ENCODE measurements at places on chromosomes 13 and 19. TPM values are rescaled to one million over a fixed set of nuclear protein-coding genes. Genes with fewer than 3 reads are reported as not detected.

- H3K36me3 ChIP-seq, result no peaks in the 10 kb centered on the region
- peak; percentile 87 for DNase-seq
- peak within 1 kb of the TSS; percentile 69 for H3K4me3 ChIP-seq
- H3K4me1 ChIP-seq, result no peaks in the 10 kb centered on the region
- peak within 1 kb of the TSS; percentile 64 for H3K27ac ChIP-seq
- H3K27me3 ChIP-seq, result peaks cover 21% of the 10 kb centered on the region
Measured at GRCh38 chr13:36131222-36131930, at the start of gene DCLK1. Gene DCLK1, minus strand, starts transcription at chr13:36131382.

GRCh38 chr13:85503797-85504196 is 295.4 kb downstream of the SLITRK6 start:
- peaks cover under 1% of the 10 kb centered on the region for H3K4me1 ChIP-seq
- no peak overlapping the region for H3K27ac ChIP-seq
- no peaks in the 10 kb centered on the region for H3K27me3 ChIP-seq
- H3K4me3 ChIP-seq, result no peak overlapping the region

SLC25A41 gene
- total RNA-seq, result 4.9 TPM

HOMER3 gene
- total RNA-seq, result 33.9 TPM

DNA sequence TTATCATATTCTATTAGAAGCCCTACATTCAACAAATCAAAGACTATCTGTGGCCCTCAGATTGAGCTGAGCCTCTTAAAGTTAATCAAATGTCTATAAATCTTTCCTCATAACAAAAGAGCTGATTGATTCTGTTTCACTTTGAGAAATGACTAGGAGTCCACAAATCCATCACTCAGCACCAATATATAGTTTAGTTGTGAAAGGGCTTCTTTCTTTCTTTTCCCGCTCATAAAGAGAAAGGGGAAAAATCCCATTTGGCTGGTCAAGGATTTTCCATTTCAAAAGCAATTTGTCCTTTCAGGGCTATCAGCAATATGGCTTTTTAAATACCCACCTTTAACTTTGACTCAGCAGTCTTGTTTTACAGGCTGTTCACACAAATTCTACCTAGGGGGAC is 408.5 kb upstream of the PCDH20 start:
- H3K4me1 ChIP-seq, result no peaks in the 10 kb centered on the region
- H3K27ac ChIP-seq, result no peak overlapping the region
- H3K4me3 ChIP-seq, result no peak overlapping the region
- no peaks in the 10 kb centered on the region for H3K27me3 ChIP-seq

DNA sequence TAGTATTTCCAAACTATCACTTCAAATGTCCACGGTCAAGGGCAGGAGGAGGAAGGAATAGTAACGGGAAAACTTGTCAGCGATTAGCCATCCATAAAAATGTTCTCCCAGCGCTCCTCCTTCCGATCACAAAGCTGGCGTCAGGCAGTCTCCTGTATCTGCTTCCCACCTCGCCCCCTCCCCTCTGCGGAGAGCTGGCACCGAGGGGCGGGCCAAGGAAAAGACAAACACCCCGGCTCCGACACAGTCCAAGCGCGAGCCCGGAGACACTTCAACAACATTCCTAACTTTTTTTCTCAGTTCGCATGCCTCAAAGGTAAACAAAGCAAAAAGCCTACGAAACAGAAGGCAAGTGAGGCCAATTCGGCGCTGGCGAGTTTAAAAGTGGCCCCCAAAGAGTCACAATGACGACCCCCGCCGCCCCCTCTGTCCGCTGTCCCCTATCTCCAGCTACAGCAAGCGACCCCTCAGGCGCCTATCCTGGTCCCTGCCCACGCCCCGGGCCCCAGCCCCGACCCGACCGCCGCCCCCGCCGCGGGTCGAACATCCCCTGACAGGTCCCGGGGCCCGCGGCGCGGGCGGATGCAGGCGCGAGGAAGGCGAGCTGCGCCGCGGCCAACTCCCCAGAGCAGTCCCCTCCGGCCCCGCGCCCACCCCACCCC is 736 bp downstream of the SMAD9 start:
- H3K27ac ChIP-seq, result peak overlapping the region; percentile 88
- H3K4me1 ChIP-seq, result peaks cover 16% of the 10 kb centered on the region
- no peaks in the 10 kb centered on the region for H3K27me3 ChIP-seq
- peak overlapping the region; percentile 82 for H3K4me3 ChIP-seq

IL12RB1 gene
- total RNA-seq, result not detected

GRCh38 chr13:72677431-72677830 is 50.0 kb downstream of the MZT1 start:
- H3K4me3 ChIP-seq, result no peak overlapping the region
- no peak for DNase-seq
- no peaks in the 10 kb centered on the region for H3K36me3 ChIP-seq
- H3K27me3 ChIP-seq, result no peaks in the 10 kb centered on the region
- no peak overlapping the region for H3K27ac ChIP-seq
- H3K4me1 ChIP-seq, result no peaks in the 10 kb centered on the region

DNA sequence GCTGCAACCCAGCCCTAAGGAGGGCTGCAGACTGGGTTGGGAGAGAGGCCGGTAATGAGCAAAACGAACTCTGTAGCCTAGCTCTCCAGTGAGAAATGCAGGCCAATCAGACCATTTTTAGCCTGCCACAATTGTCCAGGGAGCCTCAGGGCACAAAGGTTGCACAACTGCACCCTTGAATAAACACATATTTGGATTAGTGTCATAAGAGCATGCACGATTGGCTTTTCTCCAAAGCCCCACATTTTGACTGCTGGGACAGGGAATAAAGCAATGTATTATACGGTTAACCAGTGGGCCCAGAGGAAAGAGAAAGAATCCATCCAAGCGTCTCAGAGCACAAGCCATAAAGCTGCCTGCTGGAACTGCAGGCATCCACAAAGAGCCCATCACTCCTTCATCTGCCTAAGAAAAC is 729.4 kb upstream of the SGCG start:
- no peaks in the 10 kb centered on the region for H3K27me3 ChIP-seq
- DNase-seq, result no peak
- no peak overlapping the region for H3K27ac ChIP-seq
- no peaks in the 10 kb centered on the region for H3K4me1 ChIP-seq

DNA sequence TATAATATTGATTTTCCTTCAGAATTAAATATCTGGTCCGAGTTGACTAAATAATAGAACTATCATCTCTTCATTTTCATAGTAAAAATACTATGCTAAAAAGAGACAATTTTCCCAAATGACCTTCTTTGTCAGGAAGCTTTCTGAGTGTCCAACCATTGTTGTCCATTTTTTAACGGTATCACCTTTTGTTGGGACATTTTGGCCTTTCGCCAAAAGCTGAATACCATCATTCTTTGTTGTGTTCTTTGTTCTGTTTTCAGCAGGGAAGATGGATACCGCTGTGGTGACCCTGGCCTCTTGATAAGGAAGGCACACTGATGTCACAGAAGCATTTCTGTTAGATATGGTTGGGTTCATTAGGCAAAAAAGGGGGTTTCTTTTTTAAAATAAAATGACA is 654.4 kb upstream of the GPC6 start:
- H3K36me3 ChIP-seq, result no peaks in the 10 kb centered on the region
- no peaks in the 10 kb centered on the region for H3K27me3 ChIP-seq
- no peak overlapping the region for H3K4me3 ChIP-seq
- H3K27ac ChIP-seq, result no peak overlapping the region
- no peak for DNase-seq

DNA sequence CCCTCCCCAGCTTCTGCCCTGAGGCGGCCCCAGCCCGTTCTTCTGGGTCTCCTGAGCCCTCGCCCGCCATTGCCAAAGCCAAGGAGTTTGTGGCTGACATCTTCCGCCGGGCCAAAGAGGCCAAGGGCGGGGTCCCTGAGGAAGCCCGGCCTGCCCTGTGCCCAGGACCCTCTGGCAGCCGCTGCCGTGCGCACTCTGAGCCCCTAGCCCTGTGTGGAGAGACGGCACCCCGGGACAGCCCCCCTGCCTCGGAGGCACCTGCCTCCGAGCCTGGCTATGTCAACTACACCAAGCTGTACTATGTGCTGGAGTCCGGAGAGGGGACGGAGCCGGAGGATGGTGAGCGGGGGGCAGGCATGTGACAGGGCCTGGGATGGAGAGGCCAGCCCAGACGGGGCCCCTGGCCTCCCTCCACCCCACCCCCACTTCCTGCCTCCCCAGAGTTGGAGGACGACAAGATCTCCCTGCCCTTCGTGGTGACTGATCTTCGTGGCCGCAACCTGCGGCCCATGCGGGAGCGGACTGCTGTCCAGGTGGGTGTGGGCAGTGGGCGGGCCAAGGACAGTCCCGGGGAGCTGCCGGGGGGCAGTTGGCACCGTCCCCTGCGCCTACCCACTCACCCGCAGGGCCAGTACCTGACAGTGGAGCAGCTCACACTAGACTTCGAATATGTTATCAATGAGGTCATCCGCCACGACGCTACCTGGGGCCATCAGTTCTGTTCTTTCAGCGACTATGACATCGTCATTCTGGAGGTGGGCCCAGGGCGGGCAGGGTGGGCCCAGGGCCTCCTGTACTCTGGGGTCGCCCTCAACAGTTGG is 7.0 kb downstream of the DCAF15 start:
- no peak overlapping the region for H3K27ac ChIP-seq
- no peaks in the 10 kb centered on the region for H3K27me3 ChIP-seq
- H3K36me3 ChIP-seq, result peaks cover 63% of the 10 kb centered on the region
- no peak overlapping the region for H3K4me3 ChIP-seq
- DNase-seq, result no peak

RFPL4A gene
- total RNA-seq, result not detected

- peak overlapping the region; percentile 95 for H3K27ac ChIP-seq
- no peaks in the 10 kb centered on the region for H3K27me3 ChIP-seq
- H3K36me3 ChIP-seq, result no peaks in the 10 kb centered on the region
- peak overlapping the region; percentile 100 for H3K4me3 ChIP-seq
- DNase-seq, result no peak
- peaks cover 68% of the 10 kb centered on the region for H3K4me1 ChIP-seq
Measured at GRCh38 chr19:38650911-38651584, 3.6 kb downstream of the ACTN4 start.

DNA sequence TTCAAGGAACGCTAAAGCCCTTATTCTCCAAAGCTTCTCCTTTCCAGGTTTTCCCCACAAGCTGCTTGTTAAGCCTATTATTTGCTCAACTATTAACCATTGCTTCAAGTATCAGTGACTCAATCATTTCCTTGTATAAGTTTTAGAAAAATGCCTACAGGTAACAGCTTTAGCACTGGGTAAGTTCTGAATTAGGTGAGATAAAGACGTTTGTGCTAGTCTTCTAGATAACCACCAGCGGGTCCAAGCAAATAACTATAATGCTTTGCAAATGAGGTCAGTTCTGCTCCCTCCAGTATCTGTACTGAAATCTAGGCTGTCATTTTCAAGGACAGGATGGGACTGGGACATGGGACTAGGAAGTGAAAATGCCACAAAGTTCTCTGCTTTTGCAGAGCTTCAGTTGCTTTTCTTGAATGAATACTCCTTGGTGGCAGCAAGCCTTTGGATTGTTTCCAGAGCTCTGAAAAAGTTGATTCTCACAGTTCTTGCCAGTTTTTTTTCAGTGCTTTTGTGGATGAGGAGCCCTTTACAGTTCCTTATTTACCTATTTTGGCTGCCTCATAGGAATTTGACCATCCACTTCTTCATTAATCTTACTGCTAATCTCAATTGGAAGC is 1487.7 kb downstream of the EFNB2 start:
- no peak for DNase-seq
- H3K27me3 ChIP-seq, result no peaks in the 10 kb centered on the region
- no peaks in the 10 kb centered on the region for H3K4me1 ChIP-seq
- H3K4me3 ChIP-seq, result no peak overlapping the region
- H3K27ac ChIP-seq, result no peak overlapping the region
- H3K36me3 ChIP-seq, result no peaks in the 10 kb centered on the region

DNA sequence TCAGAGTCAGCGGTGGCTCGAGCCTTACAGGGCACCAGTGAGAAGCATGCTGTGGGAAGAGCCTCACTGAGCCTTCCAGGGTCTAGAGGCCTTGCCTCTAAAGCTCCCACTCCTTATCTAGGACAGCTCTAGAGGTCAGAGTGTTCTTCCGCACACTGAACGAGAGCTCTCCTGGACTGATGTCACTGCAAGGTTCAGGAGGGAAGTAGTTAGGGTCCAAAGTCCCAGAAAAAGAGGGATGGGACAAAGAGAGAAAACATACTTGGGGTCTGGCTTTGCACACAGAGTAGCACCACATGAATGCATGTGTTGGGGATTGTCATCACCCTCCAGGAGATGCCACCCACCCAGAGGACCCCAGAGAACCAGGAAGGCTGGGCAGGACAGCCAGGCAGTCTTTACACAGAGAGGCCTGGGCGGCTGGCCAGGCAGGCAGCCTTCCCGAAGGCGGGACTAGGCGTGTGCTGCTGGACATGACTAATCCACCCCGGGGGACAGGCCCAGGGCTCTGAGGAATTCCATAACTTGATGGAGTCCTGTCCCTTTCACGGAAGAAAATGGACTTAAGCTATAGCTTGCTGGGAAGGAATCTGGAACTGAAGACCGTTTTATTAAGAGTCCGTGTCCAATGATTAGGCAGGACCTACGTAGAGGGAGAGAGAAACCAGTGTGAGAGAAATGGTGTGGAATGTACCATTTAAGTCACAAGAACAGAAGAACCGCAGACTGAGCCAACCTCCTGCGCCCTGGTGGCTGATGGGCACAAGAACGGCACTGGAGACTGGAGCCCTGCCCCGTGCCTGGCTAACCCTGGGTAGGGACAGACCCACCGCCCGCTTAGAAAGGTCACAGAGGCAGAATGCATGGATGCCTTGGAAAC is 16.6 kb upstream of the EPHX3 start:
- peak overlapping the region; percentile 87 for H3K27ac ChIP-seq
- DNase-seq, result peak; percentile 81
- no peaks in the 10 kb centered on the region for H3K27me3 ChIP-seq
- H3K4me3 ChIP-seq, result no peak overlapping the region
- peaks cover 88% of the 10 kb centered on the region for H3K36me3 ChIP-seq

KIR3DL2 gene
- total RNA-seq, result not detected

DNA sequence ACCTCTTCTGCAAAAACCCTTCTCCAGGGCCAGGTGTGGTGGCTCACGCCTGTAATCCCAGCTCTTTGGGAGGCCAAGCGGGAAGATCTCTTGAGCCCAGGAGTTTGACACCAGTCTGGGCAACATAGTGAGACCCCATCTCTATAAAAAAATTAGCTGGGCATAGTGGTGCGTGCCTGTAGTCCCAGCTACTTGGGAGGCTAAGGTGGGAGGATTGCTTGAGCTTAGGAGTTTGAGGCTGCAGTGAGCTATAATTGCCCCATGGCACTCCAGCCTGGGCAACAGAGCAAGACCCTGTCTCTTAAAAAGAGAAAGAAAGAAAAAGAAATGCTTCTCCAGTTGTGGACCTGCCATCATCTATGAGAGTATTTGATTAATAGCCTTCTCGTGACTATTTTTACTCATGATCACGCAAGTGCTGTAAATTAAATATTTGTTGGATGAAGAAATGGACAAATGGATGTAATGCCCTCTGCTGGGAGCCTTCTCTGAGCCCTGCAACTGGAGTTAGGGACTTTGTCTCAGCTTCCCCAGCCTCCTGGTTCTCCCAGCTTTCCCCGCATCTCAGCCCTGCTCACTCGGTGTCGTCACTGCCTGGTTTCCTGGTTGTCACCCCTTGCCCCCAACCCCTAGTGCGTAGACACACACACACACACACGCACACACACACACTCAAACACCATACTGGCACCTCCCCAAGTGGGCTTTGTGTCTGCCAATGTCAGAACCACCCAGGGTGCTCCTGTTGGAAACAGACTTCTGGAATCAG is 12.2 kb downstream of the WIZ start:
- peaks cover 32% of the 10 kb centered on the region for H3K36me3 ChIP-seq
- no peak overlapping the region for H3K4me3 ChIP-seq
- peak overlapping the region; percentile 41 for H3K27ac ChIP-seq
- DNase-seq, result peak; percentile 61
- H3K4me1 ChIP-seq, result peaks cover 26% of the 10 kb centered on the region
- no peaks in the 10 kb centered on the region for H3K27me3 ChIP-seq

CEACAM21 gene
- total RNA-seq, result not detected

- H3K27me3 ChIP-seq, result no peaks in the 10 kb centered on the region
- H3K4me1 ChIP-seq, result no peaks in the 10 kb centered on the region
- H3K36me3 ChIP-seq, result no peaks in the 10 kb centered on the region
- H3K27ac ChIP-seq, result no peak within 1 kb of the TSS
- no peak within 1 kb of the TSS for H3K4me3 ChIP-seq
- no peak for DNase-seq
Measured at GRCh38 chr19:14582894-14583340, at the start of gene CLEC17A. Gene CLEC17A, plus strand, starts transcription at chr19:14583084. Its CDS starts 77 bp downstream, at chr19:14583161.

ENOX1 gene
- 1.3 TPM for total RNA-seq

All from stomach (tissue), 19 donors.